Mammary epithelial cell (primary cell): ENCODE measurements at places on chromosomes 16 and 17. TPM values are rescaled to one million over a fixed set of nuclear protein-coding genes. Genes with fewer than 3 reads are reported as not detected.

The TPSD1 gene
- total RNA-seq, result not detected in 2 replicates

The CCL17 gene
- not detected in 2 replicates for total RNA-seq

The FN3K gene
- 2.2 TPM for total RNA-seq

The CLEC18B gene
- 0.61 and 1.1 TPM in 2 replicates for total RNA-seq

The UTS2R gene
- not detected in 2 replicates for total RNA-seq

The HOXB9 gene
- not detected for total RNA-seq

The ACD gene
- total RNA-seq, result 25.0 and 39.8 TPM in 2 replicates

The PRR11 gene
- total RNA-seq, result 28.6 and 59.3 TPM in 2 replicates

The MMP25 gene
- 0.40 and 0.54 TPM in 2 replicates for total RNA-seq

The FAM83G gene
- 25.7 TPM for total RNA-seq

The SRCIN1 gene
- 4.2 and 6.0 TPM in 2 replicates for total RNA-seq

The EXOSC6 gene
- total RNA-seq, result 33.7 and 59.0 TPM in 2 replicates
